Naive thymus-derived CD8-positive, alpha-beta T cell (primary cell): ENCODE measurements at places on chromosomes 2 and 18.

- no peak for DNase-seq
Observed at GRCh38 chr2:110876167-110876999, 144.0 kb downstream of the ACOXL start.

- DNase-seq: no peak
Observed at GRCh38 chr2:10370895-10371294, 68.2 kb downstream of the HPCAL1 start.

GRCh38 chr18:68459968-68460367, 254.9 kb downstream of the TMX3 start:
- DNase-seq: no peak

GRCh38 chr2:142544173-142544572, 333.3 kb upstream of the KYNU start:
- no peak for DNase-seq

GRCh38 chr2:203846490-203847105, 21.0 kb upstream of the CTLA4 start:
- no peak for DNase-seq

- DNase-seq: no peak
Observed at GRCh38 chr2:165369131-165369897, 100.2 kb upstream of the CSRNP3 start.

DNA sequence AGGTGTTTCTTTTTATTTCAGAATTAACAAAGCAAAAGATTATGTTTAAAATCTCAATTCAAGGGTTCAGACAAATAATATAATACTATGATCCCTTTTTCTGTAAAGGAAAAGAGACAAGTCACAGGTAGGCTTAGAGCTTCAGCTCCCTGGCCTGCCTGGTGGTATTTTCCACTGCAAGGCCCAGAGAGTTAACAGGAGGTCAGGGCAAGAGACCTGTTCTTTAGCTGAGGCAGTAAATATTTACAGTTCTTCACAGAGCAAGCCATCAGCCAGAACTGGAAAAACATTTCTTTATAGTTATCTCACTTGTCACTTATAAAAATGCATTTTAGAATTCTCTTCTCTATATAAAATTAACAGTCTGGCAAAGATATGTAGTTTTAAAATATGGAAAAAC, 70.1 kb downstream of the EPG5 start:
- DNase-seq: no peak

DNA sequence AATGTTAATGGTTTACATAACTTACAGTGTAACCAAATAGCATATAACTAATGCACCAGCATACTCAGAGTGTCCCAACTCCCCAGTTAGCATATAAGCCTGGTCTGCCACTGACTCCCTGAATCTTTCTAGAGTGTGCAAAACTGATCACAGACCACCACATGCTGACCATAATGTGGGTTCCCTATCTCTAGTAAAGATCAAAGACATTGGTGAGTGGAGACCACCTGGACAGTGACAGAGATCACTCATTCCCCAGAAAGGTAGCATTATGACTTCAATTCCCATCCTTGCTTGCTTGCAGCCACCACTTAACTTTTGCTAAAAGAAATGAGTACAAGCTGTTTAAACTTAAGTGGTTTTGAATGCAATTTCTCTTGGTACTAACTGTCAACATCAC, 39.0 kb downstream of the KANSL1L start:
- DNase-seq: no peak

- DNase-seq: no peak
Observed at GRCh38 chr2:60852282-60852860, 29.0 kb upstream of the REL start.

- DNase-seq: no peak
Observed at GRCh38 chr2:174965551-174965950, 39.6 kb downstream of the CHN1 start.

- DNase-seq: peak; percentile 69
Observed at GRCh38 chr2:46461011-46461674, 18.2 kb upstream of the TMEM247 start.

DNA sequence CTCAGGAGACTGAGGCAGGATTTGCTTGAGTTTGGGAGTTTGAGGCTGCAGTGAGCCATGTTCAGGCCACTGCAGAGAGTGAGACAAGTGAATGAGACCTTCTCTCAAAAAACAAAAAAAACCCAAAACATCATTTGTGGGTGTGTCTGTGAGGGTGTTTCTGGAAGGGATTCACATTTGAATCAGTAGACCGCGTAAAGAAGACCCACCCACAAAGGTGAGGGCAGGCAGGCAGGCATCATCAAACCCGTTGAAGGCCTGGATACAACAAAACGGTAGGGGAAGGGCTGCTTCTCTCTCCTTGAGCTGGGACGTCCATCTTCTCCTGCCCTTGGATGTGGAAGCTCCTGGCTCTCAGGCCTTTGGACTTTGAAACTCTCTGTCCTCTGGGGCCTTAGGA, 25.4 kb downstream of the CDKL4 start:
- no peak for DNase-seq

- no peak for DNase-seq
Observed at GRCh38 chr2:180443888-180444287, 436.8 kb upstream of the CWC22 start.

DNA sequence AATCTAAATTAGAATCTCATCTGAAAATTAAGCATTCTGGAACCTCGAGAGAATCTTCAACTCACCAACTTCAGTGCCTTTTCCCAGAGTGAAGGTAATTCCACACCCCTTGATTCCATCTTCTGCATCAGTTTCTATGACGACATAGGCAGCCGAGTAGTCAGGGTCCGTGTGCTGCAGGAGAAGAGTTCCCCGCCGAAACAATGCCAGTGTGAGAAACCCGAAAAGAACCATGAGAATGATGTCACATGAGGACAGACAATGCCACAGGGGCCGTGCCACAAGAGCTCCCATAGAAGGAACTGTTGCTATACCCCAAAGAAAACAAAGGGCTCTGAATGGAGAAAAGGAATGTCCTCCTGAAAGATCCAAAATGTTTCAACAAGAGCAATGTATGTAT, 6.0 kb downstream of the ENOSF1 start:
- DNase-seq: no peak

- DNase-seq: no peak
Observed at GRCh38 chr2:238382381-238382781, 44.3 kb upstream of the ASB1 start.

- no peak for DNase-seq
Observed at GRCh38 chr18:37473195-37473840, 92.3 kb downstream of the CELF4 start.

DNA sequence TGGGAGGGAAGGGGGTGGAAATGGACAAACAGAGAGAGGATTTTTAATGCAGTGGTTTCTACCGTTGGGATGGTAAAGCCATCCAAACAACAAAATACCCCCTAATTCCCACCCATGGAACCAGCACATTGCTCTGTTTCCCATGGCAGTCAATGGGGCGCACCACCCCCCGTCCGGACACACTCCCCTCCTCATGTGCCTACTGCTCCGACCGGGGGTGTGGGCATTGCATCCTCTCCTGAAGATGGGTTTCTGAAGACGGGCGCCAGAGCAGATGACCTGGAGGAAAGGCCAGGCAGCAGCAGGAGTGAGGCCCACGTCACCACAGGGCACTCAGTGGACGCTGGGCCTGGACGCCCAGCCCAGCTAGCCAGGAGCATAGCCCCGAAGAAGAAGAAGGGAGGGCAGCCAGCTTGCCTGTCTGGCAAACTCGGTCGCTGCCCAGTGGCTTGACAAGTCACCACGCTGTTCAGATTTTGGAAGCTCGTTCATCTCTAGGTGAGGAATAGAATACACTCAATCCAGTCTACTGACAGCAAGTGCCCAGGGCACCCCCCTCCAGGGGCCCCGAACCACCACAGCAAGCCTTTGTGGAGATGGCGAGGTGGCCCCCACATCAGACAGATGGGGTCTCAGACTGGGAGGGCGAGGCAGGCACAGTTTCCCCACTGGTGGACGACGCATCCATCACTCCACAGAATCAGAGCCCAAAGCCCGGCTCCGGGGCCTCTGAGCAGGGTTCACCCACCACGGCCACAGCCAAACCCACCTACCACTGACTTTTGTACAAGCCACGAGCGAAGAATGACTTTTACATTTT, 296.2 kb upstream of the SALL3 start:
- no peak for DNase-seq

GRCh38 chr18:13237073-13237472, 18.5 kb downstream of the LDLRAD4 start:
- no peak for DNase-seq

GRCh38 chr2:237202288-237203030, 116.8 kb downstream of the COPS8 start:
- no peak for DNase-seq

DNA sequence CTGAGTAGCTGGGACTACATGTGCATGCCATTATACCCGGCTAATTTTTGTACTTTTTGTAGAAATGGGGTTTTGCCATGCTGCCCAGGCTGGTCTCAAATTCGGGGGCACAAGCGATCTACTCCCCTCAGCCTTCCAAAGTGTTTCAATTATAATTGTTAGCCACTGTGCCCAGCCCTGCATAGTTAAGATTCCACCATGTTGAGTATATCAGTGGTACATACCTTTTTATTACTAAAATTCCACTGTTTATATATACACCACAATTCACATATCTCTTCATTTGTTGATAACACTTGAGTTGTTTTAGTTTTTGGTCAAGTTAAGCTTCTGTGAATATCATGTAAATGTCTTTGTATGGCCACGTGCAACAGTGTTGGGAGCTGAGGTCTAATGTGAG, 12.8 kb upstream of the FMNL2 start:
- no peak for DNase-seq

GRCh38 chr2:60485550-60485949, 67.9 kb downstream of the BCL11A start:
- DNase-seq: no peak

- no peak for DNase-seq
Observed at GRCh38 chr2:111930875-111931274, 32.5 kb downstream of the MERTK start.

DNA sequence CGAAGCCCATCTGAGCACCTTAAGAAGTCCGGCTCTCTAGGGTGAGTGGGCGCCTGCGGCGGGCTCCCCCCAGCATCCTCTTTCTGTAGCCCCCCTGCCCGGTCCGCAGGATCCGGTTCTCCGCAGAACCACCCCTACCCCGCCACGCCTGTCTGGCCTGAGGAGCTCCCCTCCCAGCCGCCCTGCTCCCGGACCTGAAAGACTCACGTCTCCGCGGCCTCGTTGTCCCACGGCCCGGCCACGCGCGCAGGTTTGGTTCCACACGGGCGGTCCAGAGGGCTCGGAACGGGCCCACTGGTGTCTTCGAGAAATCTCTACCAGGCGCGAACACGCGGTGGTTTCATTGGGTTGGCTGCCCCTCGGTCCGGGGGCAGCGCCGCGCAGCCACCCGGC, 237 bp downstream of the SLC39A6 start:
- DNase-seq: no peak

DNA sequence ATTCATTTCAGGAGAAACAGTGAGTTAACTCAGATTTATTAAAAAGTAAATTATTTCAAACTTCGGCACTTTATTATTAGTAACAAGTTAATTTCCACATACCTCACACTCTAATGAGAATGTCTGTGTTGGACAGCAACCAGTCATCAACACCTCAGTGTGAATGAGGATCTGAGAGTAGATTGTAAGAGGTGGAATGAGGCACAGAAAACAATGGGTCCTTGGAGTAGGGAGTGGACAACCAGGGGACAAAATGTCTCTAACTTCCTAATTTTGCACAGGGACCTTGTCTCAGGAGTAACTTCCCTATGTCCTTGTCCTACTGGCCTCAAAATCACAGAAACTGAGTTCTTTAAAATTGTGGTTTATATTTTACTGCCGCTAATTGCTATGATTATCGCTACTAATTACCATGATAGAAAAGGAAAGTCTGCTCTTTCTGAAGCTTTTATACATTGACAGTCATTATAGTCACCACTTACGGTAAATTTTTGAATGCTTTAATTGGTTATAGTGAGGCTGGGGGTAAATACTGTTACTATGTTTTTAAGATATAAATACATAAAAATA, 82.2 kb upstream of the LRPPRC start:
- DNase-seq: no peak

DNA sequence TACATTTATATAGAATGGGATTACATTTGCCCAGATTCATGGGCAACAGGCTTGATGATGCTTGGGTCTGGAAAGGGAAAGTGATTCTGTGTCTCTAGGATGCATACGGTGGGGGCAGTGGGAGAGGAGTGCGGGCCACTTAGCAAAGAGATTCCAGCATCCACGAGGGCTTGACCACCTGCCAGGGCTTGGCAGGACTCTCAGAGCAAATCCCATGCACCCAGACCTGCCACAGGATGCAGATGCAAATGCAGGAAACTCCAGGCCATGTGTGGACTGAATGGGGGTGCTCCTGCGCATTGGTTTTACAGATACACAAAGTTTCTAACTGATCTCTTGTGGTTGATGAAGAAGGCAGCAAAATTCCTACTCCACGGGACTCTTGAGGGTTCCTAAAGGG, 334.7 kb downstream of the CYRIA start:
- DNase-seq: no peak

DNA sequence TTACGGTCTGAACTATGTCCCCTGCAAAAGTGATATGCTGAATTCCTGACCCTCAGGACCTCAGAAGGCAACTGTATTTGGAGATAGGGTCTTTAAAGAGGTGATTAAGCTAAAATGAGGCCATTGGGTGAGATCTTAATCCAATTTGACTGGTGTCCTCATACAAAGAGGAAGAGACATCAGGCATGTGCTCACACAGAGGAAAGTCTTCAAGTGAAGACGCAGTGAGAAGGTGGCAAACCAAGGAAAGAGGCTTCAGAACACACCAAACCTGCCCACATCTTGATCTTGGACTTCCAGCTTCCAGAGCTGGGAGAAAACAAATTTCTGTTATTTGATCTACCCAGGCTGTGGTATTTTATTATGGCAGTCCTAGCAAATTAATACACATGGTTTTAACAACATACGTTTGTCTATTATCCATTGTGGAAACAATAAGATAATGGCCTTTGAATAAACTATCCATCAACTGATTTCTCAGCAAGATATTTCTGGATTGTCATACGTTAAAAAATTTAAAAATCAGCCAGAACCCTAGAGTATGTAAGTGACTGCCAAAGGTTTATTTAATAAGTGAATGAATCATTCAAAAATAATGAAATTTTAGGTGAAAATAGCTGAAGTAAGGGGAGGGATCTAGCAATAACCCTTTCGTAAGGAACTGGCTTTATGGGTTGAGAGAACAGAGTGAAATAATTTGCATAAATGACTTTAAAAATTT, 6.5 kb downstream of the WIPF1 start:
- no peak for DNase-seq

GRCh38 chr2:33210626-33211025, 263.9 kb downstream of the LTBP1 start:
- no peak for DNase-seq

GRCh38 chr2:83378921-83379320, 1080.2 kb downstream of the SUCLG1 start:
- no peak for DNase-seq

- DNase-seq: no peak
Observed at GRCh38 chr2:25323610-25324189, 18.0 kb downstream of the DNMT3A start.

- no peak for DNase-seq
Observed at GRCh38 chr2:127620866-127621265, 25.1 kb upstream of the GPR17 start.

- no peak for DNase-seq
Observed at GRCh38 chr2:113282747-113283533, 4.2 kb upstream of the PAX8 start.

- no peak for DNase-seq
Observed at GRCh38 chr2:223083402-223084070, 31.5 kb downstream of the KCNE4 start.

- DNase-seq: no peak
Observed at GRCh38 chr2:239965318-239965717, 59.8 kb downstream of the NDUFA10 start.

GRCh38 chr2:234710066-234710465, 213.2 kb upstream of the ARL4C start:
- DNase-seq: no peak
